Activated CD8-positive, alpha-beta T cell treated with anti-CD3 and anti-CD28 coated beads, Interleukin-2, amount 10 ng/mL, durations not matched to agents 7 days and 5 days (primary cell): ENCODE measurements at places on chromosomes 1 and 21. TPM values are rescaled to one million over a fixed set of nuclear protein-coding genes. Genes with fewer than 3 reads are reported as not detected.

Gene SH2D5
- total RNA-seq = 0.05 TPM

Gene NVL
- total RNA-seq = 48.5 TPM

Gene CYP4B1
- not detected for total RNA-seq

Gene S100A14
- total RNA-seq = not detected

Gene EPS8L3
- total RNA-seq = not detected

Gene LDLRAD1
- total RNA-seq = not detected

Gene MRPL39
- total RNA-seq = 42.7 TPM

- no peak for DNase-seq
These were observed 6.2 kb downstream of the ZRANB2 start for GRCh38 chr1:71074681-71075080.

DNA sequence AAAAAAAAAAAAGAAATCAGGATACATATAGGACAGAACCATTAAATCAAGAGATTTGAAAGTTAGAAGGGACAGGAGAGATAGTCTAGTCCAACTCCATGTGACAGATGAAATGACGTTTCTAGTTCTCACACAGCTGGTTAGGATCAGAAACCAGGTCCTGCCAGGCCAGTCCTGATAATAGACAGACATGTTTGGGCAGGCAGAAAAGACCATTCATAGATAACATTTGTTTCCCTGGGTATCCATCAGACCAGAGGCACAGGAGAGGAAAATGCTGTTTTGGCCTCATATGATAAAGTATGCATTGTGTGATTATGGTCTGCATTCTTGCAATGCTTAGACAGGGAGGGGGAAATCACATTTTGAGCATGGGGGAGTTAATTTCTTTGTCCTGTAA is 29.3 kb downstream of the ZBTB8B start:
- no peak for DNase-seq

DNA sequence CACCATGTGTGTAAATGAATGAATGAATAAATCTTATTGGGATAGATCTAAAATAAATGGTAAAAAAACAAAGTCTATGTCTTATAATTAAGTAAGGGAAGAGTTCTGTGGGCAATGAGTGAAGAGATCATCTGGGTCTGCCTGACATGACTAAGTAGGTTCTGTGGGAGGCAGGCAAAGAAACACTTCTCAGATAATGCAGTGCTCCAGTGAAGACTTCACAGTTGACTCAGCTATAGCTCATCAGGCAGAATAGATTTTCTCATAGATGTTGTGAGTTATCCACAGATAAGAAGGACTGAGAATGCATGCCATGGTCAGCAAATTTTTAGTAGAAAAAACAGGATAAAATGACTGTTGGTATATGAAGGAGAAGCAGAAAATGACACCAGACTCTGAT is 12.4 kb downstream of the KRTAP22-2 start:
- no peak for DNase-seq

GRCh38 chr1:70247122-70247521 is 25.9 kb downstream of the SRSF11 start:
- DNase-seq = no peak

- DNase-seq = peak; percentile 9
These were observed 448.8 kb upstream of the VAMP3 start for GRCh38 chr1:7322283-7322785.

DNA sequence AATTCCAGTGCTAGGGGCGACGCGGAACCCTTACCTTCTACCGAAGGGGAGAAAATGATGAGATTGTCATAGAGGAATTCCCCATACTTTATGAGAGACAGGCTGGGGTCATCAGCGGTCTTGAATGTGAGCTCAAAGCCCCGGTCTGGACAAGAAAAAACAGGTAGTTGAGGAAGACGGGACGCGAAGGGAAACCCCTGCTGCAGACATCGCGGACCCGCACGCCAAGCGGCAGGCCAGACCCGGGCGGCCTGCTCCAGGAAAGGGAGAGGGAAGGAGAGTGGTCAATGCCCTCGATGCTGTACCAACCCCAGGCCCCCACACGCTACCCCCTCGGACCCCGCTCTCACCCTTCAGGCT is 342 bp downstream of the DDOST start:
- DNase-seq = no peak
